Small intestine (tissue), 16 donors: ENCODE measurements at places on chromosomes 4 and X. TPM values are rescaled to one million over a fixed set of nuclear protein-coding genes. Genes with fewer than 3 reads are reported as not detected.

Gene NUDT11
- 7.0 TPM for polyA plus RNA-seq

Gene ARSJ
- polyA plus RNA-seq, result 0.22 TPM

Gene SSX7
- not detected for polyA plus RNA-seq

Gene SOWAHD
- polyA plus RNA-seq, result 4.5 TPM

Gene CSTF2
- polyA plus RNA-seq, result 4.6 TPM

Gene OGT
- polyA plus RNA-seq, result 31.1 TPM

DNA sequence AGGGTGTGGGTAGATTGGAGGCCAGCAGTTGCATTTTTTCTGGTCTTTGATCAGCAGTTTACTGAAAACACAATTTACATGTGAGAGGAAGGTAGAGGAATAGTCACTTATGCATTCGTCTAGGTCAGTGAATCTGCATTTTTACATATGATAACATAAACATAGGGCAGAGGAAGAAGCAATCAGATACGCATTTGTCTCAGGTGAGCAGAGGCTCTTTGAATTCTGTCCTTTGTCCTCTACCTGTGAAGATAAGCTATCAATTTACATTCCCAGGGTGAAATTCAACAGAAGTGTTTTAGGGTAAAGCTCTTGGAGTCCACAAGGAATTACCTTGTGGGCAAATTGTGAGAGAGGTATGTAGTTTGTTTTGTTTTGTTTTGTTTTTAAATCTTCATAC, 306.5 kb downstream of the MAGEB5 start:
- no peak for DNase-seq

- DNase-seq, result no peak
Observed at GRCh38 chr4:155433636-155434360, 57.0 kb upstream of the MAP9 start.

- no peak for DNase-seq
Observed at GRCh38 chr4:3302173-3302785, 9.5 kb downstream of the RGS12 start.

DNA sequence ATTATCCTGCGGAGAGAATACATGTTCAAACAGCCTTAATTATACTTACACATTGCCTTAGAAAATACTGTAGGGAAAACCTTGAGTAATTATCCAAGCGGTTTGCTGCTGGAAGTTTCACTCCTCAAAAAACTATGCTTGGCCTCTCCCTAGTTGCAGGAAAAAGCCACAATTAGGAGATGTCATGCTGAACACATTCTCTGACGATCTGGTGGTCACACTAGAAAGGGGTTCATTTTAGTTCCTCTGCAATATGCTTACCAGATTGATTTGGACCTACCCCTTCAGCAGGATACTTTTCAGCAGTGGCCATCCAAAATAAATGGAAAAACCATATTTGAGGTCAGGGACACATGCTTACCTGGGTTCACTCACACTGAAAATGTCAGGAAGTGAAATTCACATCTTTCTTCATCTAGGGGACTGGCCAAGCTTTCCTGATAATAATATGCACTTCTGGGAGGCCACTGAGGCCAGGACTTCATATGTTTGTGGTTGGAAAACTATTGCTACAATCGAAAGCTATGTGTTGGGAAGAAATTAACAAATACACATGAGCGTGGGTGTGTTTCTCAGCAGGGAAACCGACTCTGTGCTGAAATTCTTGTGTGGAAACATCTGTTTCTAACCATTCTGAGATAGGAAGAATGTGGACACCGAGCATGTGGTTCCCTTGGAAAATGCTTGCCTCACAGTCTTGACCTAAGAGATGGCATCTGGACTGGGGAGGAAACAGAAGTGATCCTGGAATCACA, 68.8 kb downstream of the ATXN3L start:
- DNase-seq, result no peak
